ENCODE measurements at places on chromosomes 6 and 20.

DNA sequence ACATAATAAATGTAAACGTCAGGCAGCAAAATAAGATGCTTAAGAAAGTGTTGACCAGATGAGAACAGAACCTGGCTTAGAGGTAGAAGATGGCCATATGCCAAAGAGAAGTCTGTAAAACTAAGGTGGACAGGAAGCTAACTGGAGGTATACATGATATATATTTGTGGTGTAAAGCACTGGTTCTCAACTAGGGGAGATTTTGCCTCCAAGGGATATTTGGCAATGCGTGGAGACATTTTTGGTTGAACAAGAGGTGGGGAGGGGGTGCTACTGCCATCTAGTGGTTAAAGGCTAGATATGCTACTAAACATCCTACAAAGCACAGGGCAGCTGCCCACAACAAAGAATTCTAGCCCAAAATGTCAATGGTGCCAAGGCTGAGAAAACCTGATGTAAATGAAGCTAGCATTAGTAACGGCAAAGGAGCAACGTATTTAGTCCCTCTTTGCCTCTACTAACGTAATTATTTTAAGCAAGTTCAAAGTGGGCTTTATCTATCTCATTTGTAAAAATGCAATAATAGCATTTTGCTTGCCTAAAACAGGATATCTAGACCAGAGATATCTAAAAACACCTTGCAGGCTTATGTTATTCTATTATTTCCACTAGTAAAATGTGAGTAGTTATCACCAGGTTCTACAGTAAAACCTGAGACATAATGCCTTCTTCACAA is 182.6 kb downstream of the RNGTT start:
- peak; percentile 7 for DNase-seq

- DNase-seq = no peak
Observed at GRCh38 chr6:39836606-39837005, 44.4 kb downstream of the DAAM2 start.

DNA sequence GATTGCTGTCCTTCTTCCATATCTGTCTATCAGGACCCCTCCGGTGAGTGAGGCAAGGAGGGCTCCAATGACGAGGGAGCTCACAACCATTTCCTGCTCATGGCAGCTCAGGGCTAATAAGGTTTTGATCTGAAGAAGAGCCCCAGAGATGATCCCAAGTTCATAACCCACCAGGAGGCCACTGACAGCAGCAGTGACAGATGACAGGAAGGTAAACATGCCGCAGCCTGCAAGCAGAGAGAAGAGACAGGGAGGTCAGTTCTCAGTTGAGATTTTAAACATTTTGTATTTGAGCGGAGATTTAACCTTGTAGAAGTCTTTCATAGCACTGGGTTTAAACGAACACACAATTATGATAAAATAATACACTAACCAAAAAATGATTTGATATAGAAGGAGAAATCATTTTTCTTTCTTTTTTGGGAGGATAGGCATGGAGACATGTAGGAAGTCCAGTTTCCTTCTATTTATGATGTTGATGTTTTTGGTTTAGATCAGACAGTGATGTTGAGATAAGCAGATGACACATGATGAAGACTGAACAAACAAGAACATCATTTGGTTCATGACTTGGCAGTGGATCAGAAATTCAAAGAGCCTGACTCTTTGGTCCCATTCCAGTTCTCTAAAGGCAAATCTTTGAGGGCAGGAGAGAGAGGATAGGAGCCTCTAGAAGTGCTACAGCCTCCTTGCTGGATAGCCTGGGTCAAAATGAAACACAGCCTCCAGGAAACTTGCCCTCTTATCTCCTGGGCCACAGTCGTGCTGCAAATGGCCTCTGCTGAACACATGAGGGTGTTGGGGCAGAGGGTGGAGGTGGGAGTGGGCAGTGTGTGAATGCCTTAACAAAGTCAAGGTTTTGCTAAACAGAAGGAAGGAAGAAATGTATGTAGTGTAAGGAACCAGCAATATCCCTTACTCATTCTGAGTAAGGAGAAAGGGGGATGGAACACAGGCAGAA is 22.6 kb downstream of the SLC2A12 start:
- no peak for DNase-seq

DNA sequence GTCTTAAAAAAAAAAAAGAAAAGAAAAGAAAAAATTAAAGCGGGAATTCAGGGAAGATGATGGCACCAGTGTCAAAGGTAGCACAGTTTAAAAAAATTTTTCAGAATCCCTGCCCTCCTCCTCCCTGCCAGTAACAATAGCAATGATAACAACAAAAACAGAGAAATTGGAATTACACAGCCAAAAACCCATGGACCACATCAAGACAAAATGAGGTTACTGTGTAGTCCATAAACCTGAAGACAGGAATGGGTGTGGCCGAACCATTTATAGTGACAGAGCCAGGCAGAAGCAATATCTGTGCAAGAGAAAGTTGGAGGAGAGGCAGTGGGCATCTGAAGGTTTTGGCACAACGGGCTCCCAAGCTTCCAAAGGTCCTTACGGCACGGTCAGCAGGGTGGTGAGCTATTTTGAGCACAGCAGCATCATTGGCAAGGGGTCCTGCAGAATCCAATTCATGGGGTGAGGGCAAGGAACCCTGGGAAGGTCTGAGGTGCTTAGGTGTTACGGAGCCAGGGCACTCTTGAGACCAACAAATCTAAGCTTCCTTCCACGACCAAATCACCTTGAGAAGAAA is 202.3 kb downstream of the GMPR start:
- DNase-seq = no peak

- no peak for DNase-seq
Observed at GRCh38 chr20:2109425-2110210, 8.0 kb downstream of the STK35 start.

DNA sequence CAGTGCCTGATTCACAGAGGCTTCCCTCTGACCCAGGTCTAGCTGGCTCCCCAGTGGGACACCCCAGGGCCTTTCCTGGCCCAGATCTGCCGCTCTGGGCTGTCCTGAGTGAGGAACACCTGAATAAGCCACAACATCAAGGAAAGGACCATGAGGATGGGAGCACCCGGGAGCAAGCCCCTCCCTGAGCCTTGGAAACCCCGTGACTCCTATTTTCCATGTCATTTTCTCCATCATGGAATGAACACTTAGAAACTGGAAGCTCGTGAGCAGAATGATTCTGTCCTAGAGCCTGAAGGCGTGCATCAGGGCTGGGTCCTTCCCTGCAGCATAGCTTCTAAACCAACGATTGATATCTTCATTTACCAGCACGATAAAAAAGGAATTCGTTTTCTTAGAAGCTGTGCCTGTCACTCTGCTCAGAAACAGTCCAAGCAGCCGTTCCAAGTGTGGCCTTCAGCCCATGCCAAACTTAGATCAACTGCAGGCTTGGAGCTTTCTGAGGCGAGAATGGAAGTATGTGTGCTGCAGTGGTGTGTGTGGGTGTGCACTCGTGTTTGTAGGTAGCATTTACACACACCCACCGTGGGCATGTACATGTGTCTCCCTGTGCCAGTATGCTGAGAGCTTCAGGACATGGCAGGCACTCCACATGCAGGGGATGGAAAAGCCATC is 83.2 kb upstream of the FOXC1 start:
- DNase-seq = no peak

GRCh38 chr6:111985202-111985731 is 68.6 kb upstream of the CCN6 start:
- DNase-seq = no peak

DNA sequence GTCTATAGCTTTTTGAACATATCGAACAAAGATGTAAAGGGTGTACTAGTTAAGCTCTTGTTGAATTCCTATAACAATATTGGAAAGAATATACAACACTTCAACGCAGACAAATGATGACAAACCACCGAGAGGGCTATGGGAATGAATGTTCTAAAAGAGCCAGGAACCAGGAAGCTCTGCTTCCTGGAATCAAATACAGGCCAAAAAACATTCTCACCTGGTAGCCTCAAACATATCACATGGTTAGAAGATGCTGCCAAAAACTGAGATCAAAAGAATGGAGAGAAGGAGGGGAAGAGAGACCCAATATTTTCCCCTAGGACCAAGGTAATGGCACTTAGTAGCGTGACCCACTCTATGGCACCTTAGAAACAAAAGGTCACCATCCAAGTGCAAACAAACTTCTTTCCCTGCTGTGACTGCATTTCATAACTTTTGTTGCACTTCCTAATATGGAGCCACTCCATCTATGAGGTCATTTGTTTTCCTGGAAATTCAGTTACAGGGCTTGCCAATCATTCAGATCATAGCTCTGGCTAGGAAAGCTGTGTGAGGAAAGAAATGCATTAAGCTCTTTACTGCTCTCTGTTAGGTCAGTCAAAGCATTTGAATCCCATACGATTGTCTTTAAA is 199.2 kb upstream of the NT5E start:
- DNase-seq = no peak

DNA sequence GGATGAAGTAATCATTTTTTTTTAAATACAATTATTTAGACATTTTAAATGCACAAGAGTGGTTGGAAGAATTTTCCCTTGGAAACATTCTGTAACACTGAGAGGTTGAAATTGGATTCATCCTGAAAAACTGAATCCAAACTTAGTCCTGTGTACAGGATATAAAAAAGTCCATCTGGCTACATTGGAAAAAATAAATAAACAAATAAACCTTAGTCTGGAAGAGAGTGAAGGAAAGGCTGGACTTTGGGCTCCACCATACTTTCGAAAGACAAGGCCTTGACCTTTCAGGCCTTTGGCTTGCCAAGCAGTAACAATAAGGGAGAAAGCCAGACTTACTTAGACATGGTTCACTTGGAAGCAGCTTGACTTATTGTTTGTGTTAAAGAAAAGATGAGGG is 664.3 kb downstream of the TENT5A start:
- DNase-seq = no peak

DNA sequence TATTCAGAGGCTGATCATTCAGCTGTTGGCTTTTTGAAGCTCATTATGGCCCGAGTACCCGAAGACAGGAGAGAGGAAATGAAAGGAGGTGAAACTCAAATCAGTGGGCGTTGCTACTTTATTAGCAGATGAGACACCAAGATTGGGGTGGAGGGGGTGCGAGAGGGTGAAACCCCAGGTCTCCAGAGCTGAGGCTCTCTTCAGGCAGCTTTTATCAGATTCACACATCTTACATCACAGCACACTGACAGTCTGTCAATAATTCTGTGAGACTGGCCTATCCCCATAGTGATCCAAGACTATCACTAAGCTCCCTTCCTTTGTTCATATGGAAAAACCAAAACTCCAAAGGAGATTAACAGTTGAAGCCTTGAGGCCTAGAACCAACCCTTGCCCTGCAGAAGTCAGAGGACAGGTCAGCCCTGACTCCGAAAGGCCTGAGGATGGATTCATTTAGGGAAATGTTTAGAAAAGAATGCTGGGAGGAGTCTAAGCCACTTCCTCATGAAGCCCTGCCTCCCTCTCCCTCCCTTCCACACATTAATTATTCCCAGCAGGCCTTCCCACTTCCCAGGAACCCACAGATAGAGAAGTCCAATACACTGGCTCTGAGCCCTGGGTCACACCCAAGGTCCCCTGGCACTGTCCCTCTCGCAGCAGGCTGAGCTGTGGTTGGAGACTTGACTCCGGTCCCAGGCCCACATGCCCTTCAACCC is 23.2 kb downstream of the TRERF1 start:
- no peak for DNase-seq

DNA sequence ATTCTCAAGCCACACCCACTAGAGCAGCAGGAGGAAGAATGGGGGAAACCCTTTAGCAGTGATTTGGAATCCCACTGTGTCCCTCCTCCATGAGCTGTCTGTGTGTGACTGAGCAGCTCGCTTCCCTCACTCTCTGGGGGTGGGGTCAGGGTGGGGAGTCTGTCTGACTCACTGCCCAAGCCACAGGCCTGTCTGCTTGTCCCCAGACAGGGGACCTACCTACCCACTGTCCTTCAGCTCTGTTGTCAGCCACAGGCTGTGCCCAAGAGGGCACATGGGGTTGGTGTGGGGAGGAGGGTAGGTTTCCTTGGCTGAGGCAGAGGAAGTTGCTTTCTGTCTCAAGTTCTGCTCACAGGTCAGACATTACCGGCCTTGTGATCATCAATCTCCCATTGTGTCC is 127.0 kb downstream of the MAFB start:
- no peak for DNase-seq

DNA sequence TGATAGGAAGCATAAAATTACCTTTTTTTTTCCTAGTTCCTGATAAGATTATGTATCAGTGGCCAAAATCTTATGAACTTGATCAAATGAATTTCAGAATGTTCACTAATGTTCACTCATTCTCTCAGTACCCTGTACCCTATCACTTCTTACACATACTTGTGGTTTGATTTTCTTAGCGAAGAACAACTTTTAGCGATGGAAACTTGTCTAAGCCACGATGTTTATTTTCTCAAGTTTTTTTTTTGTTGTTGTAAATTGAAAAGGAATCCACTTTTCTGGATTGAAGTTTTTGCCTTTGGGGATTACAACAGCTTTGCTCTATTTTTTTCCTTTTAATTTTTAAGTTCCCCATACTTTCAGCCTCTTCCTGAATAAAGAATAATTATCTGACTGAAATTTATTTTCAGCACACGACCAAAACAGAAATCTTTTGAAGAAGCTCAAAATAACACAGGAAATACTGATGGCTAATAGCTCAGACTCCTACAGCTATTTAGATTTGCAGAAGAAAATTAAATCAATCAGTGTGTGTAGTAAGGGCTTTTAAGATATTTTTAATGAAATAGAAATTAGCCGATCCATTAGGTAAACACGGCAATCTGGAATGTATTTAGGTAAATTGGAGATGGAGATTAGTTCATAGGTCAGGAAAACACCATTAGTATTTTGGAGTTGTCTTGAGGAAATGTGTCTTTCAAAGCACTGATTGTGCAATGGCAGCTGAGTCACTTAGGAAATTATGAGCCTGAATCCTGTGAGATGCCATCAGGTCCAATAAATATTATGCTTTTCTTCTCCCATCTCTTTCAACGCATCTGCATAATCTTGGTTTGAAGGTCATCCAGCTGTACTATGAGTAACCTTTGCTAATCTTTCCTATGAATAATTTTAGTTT is 217.5 kb downstream of the GJA1 start:
- DNase-seq = no peak

DNA sequence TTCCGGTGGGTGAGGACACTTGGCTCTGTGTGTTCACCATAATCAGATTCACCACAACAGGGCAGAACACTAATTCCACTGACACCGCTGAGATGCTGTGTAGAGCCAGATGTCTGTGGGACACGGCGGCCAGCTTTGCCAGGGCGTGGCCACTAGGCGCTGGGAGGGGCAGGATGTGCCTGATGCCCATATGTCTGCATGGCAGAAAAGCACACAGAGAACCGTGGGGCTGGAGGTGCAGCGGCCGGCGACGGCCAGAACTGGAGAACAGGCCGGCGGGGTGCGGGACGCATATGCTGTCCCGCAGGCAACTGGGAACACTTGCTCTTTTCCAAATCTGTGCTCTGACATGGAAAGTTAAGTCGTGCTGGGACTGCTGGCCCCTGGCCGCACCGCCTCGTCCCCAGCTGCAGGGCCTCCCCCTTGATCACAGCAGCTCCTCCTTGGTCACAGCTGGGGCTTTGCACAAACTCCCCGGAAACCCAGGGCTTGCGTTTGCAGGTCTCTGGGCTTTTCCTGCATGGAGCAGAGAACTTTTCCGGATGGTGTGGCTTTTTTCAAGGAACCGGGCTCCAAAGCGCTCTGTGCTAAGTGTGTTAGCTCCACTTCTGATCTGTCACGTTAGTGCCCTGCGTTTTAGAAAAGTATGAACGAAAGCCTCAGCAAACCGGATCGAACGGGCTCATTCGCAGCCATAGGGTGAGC is 31.1 kb downstream of the NTSR1 start:
- DNase-seq = no peak

GRCh38 chr6:41801380-41801779 is 13.9 kb downstream of the TOMM6 start:
- no peak for DNase-seq

Data from stimulated activated CD4-positive, alpha-beta T cell treated with anti-CD3 and anti-CD28 coated beads, Interleukin-1b, Interleukin-23, amount 100 ng/mL, for 1 hour (primary cell).